Activated CD4-positive, alpha-beta T cell treated with anti-CD3 and anti-CD28 coated beads, Interleukin-2, amount 10 ng/mL, durations not matched to agents 7 days and 5 days (primary cell): ENCODE measurements at places on chromosomes 1 and 21.

GRCh38 chr1:207847116-207847515, 63.8 kb downstream of the CD34 start:
- no peak for DNase-seq

DNA sequence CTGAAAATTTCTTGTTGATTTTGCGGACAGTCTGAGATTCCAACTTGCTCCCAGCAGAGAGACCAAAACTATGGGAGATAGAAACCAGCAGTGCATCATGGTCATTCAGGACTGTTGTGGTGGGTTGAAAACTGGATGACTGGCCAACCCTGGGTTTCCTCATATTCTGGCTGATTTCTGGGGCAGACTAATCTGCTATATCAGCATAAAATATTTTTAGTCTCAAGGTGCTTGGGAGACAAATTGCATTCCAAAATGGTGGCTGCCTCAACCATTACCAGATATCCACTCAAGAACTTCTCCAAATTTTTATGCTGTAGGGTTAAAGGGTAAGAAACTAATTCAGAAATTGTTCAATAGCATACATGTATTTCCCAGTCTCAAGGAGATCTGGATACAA, 434.0 kb downstream of the BRINP3 start:
- DNase-seq: no peak

DNA sequence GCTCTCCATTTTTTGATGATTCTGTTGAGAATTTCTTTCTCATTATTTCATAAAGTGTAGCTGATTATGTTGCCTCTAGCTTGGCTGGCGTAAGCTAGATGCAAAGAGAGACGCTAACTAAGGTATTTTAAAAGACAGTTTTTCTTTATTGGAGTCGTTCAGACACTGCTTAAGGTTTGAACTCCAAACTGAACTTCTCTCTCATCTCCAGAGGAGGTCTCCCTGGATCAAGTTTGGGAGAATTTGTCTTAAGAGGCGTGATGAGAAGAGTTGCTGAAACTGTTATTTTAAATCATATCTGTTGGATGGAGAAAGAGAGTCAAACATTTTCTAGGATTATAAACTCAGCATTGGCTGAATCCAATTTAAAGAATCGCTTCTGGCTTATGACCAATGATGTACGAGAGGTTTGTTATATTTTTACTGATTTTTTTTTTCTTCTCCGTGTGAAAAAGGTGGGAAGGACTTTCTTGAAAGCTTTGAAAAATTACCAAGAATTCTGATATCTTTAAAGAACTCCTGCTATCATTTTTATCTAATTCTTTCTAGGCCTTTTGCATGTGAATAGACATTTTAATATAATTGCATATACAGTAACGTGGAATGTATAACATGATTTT, 34.0 kb downstream of the MAP3K7CL start:
- DNase-seq: no peak

DNA sequence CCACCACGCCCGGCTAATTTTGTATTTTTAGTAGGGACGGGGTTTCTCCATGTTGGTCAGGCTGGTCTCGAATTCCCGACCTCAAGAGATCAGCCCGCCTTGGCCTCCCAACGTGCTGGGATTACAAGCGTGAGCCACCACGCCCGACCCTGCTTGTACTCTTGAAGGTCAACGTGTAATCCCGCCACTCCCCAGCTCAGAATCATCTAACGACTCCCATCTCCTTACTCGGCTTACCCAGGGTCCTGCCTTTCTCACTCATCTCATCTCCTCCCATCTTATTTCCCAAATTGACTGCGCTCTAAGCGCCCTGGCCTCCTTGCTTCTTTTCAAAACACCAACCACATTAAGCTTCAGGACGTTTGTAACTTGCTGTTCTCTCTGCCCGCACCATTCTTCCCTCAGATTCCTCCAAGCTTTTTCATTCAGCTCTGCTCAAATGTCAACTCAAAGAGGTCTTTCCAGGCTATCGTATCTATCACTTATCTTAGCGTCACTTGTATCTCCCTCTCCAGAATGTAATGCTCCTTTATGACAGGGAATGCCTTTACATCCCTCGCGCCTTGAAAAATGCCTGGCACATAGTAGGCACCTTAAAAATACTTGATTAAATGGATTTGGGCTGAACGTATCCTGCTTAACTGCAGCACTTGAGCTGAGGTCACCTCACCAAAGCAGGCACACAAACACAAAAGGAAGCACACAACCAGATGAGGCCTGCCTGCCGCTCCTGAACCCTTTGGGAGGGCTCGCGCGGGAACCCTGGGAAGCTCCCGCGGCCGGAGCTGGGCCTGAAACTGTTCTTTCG, 1.4 kb upstream of the USP1 start:
- DNase-seq: no peak

DNA sequence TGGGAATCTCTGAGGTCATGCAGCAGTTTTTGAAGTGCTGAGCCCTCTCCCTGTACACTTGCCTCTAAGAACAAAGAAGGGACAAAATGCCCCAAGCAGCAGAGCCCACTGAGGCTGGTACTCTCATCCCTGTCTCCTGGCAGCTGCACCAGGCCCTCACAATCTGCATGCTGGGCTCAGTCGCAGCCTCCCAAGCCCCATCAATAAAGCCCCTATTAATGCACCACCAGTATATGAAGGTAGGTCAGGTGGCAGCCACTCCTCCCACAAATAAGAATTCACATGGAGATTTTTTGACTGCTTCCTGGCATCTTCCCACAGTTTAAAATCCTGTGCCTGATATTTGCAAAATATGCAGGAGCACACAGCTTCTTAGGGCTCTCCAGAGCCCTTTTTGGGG, 181.2 kb upstream of the PALMD start:
- no peak for DNase-seq

GRCh38 chr1:232131715-232132391, 498.1 kb downstream of the SIPA1L2 start:
- DNase-seq: no peak

- DNase-seq: no peak
These were observed 29.8 kb upstream of the ZBTB21 start for GRCh38 chr21:42039911-42040351.

GRCh38 chr1:19866029-19866428, 16.2 kb upstream of the OTUD3 start:
- no peak for DNase-seq
